ENCODE measurements at places on chromosomes 2 and 18.

- no peak for DNase-seq
These were observed 121.0 kb downstream of the SUCLG1 start for GRCh38 chr2:84338069-84338468.

DNA sequence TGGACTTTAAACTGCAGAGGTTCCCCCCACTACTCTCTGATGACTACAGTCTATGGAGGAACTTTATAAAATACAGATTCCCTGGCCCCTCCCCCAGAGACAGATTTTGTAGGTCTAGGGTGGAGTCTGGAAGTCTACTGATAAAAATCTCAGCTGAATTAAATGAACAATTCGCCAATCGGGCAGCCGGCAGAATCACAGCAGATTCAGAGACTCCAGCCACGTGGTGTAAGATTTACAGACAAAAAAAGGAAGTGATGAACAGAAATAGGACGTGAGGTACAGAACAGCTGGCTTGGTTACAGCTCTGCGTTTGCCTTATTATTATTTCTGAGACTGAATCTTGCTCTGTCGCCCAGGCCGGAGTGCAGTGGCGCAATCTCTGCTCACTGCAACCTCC lies 21.4 kb upstream of the MTA3 start:
- DNase-seq, result no peak

DNA sequence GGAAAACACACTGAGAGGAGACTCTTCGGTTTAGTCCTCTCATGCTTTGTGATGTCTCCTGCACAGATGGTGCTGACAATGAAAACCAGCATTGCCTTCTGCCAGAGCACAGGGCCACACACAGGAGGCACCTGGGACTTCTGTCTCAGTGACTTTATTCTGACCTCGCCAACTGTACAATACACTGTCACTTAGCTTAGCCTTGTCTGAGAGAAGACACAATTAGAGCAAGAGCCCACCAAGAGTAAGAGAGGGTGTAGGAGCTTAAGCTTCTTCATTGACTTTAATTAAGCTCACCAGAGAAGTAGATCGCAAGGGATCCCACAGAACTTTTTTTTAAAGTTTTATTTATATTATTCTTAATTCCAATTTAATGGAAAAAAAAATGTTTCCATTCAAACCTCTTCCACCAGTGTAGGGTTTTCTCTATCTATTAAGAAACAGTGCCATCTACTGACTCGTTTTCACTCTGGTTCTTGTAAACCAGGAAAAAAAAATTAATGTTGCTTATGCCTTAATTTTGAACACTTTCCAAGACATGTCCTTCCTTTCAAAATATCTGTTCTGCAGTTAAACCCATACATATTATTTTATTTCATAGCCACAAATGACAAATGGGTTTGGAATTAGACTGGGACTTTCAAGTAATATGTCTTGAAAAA lies 42.4 kb upstream of the DDX18 start:
- no peak for DNase-seq

DNA sequence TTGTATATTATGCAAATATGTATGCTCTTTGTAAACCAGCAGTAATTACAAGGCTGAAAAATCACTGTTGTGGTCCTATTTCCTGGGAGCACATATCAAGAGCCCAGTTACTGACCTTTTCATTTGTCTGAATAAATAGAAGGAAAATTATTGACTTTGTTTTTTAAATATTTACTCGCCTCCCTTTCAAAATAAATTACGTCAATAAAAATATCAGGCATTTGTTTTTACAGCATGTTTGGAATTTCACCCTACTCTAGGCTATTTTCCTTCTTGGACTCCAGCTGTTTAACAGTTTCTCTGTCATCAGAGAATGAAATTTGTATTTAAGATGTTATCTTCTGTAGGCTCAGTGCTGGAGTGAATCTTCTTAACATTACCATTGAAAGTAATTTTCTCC lies 59.9 kb upstream of the LRATD1 start:
- DNase-seq, result no peak

DNA sequence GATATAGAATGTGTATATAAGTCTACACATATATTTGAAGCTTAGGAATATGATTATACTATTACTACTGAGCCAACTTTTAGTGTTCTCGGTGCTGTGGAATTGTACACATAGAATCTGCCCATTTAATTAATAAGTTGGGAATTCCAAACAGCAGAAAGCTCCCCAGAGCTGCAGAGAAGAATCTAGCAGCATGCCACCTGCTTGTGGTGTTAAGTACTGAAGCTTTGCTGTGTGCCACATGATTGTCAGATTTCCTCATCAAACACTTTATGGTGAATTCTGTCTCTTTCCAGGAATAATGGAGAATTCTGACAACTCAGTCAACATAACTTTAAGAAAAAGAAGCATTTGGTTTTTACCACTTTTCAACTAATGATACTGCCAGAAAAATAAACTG lies 117.8 kb downstream of the WDSUB1 start:
- no peak for DNase-seq
